GM23248 (cell line): ENCODE measurements at places on chromosomes 16 and 17.

DNA sequence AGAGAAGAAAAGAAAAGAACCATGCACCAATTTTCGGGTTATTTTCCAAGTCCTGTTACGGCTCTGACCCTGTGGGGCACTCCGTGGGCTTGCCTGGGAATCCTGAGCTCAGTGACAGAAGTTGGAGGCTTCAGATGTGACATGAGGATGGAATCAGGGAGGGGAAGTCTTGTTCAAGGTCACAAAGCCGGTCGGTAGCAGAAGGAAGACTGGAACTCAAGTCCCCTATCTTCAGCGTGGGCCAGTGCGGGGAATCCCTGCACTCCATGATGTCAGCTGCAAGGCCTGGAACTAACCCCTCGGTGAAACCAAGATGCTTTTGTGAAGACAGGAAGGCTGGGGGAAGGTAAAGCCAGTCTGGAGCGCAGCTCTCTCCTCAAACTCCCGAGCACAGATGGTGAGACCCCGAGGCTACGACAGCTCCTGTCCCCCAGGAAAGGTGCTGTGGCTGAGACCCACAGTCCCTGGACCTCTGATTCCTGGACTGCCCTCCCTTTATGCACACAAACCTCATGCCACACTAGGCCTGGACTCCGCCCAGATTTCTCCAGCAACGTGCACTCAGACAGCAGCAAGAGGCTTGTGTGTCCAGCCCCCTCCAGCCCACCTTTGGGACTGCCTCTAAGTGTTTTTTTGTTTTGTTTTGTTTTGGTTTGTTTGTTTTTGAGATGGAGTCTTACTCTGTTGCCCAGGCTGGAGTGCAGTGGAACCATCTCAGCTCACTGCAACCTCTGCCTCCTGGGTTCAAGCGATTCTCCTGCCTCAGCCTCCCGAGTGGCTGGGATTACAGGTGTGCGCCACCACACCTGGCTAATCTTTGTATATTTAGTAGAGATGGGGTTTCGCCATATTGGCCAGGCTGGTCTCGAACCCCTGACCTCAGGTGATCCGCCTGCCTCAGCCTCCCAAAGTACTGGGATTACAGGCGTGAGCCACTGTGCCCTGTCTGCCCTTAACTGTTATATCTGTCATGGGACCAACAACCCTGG is 5.5 kb upstream of the IL27 start:
- no peak for DNase-seq

DNA sequence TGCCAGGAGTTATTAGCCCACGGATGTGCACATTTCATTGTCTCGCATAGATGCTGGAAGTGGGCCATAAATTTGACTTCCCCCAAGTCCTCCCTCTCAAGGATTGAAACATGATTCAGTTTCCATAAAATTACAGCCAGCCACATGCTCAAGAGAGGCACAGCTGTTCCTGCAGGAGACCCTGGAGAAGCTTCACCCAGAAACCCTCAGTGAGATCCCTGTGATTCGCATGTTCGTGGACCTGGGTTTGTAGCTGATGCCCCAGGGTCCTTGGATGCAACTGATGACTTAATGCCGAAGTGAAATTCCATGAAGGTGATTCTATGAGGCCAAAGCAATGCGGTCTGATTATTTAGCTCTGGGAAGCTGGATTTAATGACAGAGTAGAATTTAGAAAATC is 24.7 kb upstream of the AQP8 start:
- DNase-seq = peak; percentile 59

GRCh38 chr17:16439303-16439791 is 24.0 kb downstream of the TRPV2 start:
- peak; percentile 48 for DNase-seq

DNA sequence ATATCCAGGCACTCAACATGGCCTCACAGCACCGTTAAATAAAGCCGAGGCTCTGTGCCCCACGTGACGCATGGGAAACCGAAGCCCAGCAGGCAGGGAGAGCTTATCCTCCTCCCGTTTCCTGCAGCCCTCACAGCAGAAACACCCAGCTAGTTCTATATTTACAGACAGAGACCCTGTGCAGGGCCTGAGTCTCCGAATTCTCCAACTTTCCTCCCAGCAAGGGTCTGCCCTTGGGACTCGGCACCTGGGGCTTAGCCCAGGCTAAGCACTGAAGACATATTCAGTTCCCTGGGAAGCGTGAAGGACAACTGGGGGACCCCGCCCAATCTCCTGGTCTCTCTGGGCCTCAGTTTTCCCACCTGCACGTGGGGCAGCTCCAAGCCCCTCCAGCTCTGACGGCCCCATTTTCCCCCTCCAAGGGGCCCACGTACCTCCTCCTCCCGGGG is 29.2 kb downstream of the TRPV3 start:
- DNase-seq = no peak

DNA sequence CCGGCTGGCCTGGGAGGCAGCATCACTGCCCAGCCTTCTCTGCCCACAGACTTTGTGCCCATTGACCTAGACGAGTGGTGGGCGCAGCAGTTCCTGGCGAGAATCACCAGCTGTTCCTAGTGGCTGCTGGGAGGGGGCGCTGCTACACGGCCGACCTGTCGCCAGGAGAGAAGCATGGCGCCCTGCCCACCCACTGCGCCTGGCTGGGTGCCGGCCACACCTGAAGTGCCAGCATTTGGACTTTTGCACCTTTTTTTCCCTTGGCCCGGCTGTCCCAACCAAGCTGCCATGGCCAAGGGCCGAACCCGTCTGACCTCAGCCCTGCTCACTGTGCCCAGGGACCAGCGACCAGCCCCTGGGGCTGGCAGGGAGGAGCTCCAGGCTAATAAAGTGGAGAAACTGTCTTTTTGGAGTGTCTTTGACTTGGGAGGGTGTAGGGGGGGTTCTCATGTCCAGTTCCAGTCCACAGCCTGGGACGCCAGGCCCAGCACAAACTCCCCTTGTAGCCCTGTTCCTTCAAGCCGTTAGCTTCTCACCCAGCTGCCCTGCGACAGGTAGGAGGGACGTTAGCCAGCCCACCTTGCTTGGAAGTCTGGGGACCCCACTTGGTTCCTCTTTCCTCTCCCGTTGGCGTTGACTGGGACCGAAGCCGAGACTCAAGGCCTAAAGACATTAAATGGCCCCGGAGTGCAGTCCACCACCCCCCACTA is 939 bp upstream of the WDR90 start:
- peak; percentile 61 for DNase-seq

DNA sequence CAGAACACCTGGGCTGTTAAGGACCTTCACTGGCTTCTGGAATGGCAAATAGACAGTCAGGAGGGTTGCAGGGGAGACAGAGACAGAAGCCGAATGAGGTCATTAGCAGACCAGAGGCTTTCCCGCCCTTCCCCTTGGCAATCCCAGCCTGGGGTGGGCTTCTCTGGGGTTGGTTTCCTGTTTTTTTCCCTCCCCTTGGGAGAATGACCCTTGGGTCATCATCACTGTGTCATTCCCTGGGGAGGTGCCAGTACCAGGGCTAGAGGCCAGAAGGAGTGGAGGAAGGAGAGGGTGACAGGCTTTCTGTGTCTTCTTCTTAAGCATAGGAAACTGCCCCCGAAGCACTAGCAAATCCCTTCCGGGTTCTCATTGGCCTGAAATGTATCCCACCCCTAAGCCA is 42.9 kb upstream of the IL21R start:
- DNase-seq = peak; percentile 10

DNA sequence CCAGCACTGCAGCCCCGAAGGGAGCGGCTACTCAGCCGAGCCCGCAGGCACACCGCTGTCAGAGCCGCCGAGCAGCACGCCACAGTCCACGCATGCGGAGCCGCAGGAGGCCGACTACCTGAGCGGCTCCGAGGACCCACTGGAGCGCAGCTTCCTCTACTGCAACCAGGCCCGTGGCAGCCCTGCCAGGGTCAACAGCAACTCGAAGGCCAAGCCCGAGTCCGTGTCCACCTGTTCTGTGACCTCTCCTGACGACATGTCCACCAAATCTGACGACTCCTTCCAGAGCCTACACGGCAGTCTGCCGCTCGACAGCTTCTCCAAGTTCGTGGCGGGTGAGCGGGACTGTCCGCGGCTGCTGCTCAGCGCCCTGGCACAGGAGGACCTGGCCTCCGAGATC is 42.4 kb downstream of the SREBF1 start:
- no peak for DNase-seq

DNA sequence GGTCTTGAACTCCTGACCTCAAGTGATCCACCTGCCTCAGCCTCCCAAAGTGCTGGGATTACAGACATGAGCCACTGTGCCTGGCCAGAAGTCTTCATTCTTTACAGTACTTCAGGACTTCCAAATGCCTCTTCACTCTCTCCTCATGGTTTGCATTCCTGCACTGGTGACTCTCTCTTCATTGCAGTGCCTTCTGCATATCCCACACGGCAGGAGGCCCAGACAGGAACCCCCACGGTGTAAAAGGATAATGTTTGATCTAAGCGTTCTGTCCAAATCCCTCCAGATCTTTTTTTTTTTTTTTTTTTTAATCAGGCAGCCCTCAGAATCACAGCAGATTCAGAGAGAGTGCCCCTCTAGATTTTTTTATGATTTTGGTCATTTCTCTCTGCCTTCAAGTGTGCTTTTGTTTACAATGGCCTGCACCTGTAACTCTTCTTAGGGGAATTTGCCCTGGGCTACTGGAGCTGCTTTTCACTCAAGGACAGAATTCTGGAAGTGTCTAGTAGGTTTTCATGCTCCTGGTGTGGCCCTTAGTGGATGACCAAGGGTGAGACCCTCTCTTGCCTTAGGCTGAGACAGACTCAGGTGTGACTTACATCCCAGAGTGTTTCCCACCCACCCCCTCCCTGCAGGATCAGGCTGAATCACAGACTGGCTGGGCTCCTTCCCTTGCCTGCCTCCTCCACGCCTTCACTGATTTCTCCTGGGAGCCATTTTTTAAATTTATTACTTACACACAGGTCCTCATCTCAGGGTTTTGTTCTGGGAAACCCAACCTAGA is 19.8 kb upstream of the NF1 start:
- peak; percentile 65 for DNase-seq
